ENCODE measurements at places on chromosomes 16 and 17. TPM values are rescaled to one million over a fixed set of nuclear protein-coding genes. Genes with fewer than 3 reads are reported as not detected.

- no peak for DNase-seq
These were observed 27.7 kb upstream of the CORO6 start for GRCh38 chr17:29650396-29650795.

- peak; percentile 60 for DNase-seq
These were observed 63.4 kb downstream of the ADCY9 start for GRCh38 chr16:4052801-4053293.

GRCh38 chr16:53678756-53679343 lies 24.8 kb downstream of the RPGRIP1L start:
- DNase-seq: no peak

DNA sequence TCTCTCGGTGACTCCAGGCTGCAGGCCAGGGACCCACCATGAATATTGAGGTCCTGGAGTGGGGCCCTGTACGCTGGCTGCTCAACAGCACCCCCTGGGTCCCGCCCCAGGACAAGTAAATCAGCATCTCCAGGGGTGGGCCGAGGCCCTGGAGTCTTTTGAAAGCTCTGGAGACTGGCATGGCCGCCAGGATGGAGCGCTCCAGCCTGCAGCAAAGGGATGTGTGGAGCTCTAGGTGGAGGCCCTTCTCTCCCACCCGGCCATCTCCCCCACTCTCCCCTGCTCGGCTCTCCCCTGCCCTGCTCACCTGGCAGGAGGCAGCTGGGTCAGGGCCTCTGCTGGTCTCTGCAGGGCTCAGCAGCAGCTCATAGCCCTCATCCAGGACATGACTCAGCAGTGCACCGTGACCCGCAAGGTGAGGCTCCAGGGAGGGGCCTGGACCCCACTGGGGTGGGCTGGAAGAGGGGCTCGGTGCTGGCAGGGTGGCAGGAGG lies 16.6 kb downstream of the SGSH start:
- DNase-seq: no peak

DNA sequence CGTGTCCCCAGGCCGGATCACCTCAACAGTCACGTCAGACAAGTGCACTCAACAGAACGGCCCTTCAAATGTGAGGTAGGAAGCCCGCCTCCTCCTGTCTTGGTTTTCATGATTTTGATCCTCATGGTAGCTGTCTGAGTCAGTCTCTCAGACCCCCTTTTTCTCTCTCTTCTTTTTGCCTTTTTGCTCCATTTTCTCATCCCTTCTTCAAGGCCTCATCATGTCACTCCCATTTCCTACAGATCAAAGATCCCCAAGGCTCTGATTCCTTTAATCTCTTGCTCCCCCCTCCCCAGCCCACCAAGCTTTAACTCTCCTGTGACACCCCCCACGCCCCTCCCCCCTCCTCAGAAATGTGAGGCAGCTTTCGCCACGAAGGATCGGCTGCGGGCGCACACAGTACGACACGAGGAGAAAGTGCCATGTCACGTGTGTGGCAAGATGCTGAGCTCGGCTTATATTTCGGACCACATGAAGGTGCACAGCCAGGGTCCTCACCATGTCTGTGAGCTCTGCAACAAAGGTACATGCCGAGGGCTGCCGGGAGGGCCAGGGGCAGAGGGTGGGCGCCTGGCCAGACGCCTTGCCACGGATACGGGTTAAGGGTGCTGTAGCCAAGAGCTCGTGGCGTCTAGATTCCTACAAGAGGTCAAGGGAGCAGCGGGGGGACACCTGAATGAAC lies 2.0 kb downstream of the MAZ start:
- no peak for DNase-seq

GRCh38 chr16:66409156-66409555 lies 17.9 kb upstream of the BEAN1 start:
- peak; percentile 45 for DNase-seq

KCNJ12 gene
- total RNA-seq: 0.14 TPM
